ENCODE measurements at places on chromosomes 2 and 18.
A peak's percentile ranks its signal among the peaks of the same experiment; 100 is the strongest.

- no peak for DNase-seq
These were observed 23.5 kb downstream of the CYRIA start for GRCh38 chr2:16642088-16642487.

DNA sequence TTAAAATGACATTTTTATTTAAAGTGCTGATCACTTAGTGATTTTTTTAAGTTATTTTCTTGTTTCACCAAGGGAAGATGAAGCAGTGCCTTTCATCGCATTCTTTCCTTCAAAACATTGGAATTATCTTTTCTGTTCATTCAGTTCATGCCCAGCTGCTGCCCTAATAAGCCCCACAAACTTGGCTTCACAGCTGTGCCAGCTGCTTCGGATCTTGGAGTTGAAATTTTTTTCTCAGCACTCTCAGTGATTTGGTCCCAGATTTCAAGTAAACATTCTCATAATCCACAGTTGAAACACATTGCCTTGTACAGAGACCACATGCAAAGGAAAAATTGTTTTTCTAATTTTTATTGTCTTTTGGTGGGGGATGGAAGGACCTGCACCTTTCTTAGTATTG is 353.3 kb upstream of the LRP1B start:
- DNase-seq: no peak

GRCh38 chr2:197254776-197255530 is 55.6 kb downstream of the ANKRD44 start:
- DNase-seq: no peak

GRCh38 chr2:32887125-32887524 is 59.6 kb upstream of the LTBP1 start:
- no peak for DNase-seq

DNA sequence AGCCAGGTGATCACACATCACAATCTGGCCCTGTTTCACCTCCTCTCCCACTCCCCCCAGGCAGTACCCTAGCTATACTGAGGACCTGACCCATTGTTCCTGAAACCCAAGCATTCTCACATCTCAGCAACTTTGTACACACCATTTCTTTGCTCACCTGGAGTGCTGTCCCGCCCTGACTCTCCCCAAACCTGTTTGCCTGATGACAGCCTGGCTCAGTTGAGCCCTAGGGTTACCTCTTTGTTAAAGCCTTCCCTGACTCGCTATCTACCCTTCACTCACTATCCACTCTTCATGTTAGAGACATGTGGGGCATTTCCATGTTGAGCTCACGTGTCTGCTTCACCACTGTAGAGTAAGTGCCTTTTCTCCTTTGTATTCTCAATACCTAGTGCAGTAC is 49.1 kb downstream of the GREB1L start:
- no peak for DNase-seq

DNA sequence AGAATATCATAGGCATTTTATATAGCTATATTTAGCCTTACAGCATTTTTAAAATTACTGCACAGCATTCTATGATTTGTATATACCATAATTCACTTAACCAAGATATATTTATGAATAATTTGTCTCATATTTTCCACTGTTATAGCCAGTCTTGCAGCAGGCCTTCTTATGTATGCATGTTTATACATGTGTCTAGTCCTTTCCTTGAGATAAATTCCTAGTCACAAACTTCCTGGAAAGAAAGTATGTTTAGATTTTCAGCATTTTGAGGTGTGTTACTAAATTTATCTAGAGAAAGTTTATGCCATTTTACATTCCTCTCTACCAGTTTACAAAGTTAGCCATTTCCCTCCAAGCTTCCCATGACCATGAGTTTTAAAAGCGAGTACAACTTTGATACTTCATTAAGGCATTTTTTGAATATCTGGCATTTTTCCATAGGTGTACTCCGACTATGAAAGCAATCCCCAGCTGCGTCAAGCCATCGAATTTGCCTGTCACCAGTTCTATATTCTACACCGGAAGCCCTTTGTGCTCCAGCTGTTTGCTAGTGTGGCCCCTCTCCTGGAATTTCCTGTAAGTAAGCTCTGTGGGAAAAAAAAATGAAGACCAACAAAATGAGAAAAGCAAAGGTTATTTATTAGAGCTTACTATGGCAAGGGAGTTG is 59.4 kb upstream of the RPE start:
- DNase-seq: no peak

DNA sequence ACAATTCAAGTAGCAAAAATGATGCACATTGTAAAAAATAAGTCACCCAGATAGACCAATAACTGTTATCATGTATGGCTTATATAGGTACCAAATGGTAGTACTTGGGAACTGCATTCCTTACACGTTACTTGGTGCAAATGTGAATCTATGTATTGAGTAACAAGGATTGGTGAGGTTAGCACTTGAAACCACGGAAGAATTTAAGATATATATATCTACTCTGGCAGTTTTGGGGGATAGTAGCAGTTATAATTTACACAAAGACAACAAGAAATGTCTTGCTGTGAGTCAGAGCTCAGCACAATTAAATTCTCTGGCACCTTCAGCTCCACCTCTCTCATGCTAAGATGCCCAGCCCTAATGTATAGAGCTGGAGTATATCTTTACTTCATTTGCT is 359.4 kb upstream of the RAB12 start:
- no peak for DNase-seq

DNA sequence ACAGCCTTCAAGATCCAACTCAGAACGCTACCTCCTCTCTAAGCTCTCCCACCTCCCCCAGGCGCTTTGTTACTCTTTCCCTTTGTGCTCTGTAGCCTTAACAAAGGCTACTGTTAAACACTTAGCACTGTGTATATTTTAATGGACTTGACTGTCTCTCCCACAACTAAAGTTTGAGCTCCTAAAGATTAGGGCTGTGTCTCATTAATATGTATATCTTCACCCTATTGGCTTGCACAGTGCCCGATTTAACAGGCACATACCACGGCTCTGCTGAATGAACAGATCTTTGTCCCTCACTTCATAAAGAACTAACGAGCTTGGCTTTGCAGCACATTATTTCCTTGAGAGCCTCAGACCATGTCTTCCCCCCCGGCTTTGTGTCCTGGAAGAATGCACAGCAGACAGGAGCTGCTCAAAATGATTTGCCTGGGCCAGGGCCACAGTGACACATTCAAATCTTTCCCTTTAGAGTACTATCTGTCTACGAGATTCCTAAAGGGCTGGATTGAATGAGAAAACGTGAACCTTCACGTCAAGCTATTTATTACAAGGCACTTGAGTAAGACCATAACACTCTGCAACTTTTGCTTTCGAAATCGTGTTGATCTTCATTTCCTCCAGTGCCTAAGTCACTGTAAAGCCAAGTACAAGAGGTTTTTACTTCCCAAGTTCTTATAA is 22.1 kb downstream of the ABHD3 start:
- DNase-seq: no peak

DNA sequence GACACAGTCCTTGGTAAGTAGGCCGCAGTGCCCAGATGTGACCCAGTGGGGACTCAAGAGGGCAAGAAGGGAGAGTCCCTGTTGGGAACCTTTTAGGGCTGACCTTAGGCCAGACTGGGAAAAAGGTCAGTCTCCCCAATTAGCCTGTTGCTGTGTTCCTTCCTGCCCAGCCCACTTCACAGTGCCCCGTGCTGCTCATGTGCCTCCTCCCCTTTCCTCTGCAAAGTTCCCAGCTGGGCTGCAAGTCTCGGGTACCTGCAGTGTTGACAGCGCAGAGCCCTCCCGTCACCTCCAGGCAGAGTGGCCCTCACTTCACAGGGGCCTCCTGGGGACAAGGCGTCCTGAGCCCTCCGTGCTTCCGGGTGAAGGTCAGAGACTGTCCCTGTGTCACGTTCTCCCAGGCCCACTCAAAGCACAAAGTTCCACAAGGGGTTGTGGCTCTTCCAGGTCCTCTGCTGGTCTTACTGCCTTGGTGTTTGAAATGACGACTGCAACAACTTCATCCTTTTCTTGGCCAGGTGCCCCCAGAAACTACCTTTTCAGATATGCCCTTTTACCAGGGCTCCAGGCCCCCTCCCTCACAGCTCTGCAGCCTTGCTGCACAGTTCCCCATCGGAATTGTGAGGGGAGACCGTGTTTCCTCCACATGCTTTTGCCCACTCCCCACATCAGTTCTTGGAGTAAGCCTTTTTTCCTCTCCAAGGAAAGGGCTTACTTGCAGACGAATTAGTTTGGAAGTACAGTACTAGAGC is 225.8 kb downstream of the ALPK2 start:
- no peak for DNase-seq

DNA sequence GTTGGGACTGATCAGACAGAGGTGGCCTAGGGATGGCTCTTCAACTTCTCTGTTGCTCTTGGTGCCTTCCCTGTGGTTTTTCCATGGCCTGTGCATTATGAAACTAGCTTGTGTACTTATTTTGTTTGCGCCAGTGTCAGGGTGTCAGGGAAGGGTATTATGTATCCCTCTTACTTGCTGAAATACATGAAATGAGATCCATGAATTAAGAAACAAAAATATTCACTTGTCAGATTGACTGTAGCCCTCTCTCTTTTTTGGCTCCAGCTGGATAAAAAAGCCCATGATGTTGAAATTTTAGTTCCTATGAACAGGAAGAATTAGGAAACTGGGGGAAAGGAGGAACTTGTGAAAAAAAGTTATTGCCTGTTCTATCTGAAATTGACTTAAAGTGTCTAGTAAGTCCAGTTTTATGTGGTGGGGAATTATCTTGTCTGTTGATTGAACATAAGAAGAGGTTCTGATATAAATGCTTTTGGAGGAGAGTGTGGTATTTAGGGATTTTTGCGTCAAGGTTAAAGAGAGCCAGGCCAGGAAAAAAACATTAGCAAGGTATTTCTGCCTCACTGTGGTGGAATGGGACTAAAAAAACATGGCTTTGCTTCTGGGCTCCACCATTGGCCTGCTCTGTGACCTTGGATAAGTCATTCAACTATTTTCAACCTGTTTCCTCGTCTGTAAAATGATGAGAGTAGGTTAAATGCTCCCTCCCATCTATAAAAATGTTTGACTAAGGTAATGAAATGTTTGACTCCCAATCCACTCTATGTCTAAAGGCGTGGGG is 12.0 kb downstream of the UGP2 start:
- DNase-seq: no peak

GRCh38 chr2:226793646-226794045 is 6.0 kb downstream of the IRS1 start:
- no peak for DNase-seq

GRCh38 chr2:109538546-109538945 is 75.2 kb downstream of the SEPTIN10 start:
- DNase-seq: no peak

GRCh38 chr18:55634545-55634944 is 46.6 kb upstream of the TCF4 start:
- DNase-seq: no peak

DNA sequence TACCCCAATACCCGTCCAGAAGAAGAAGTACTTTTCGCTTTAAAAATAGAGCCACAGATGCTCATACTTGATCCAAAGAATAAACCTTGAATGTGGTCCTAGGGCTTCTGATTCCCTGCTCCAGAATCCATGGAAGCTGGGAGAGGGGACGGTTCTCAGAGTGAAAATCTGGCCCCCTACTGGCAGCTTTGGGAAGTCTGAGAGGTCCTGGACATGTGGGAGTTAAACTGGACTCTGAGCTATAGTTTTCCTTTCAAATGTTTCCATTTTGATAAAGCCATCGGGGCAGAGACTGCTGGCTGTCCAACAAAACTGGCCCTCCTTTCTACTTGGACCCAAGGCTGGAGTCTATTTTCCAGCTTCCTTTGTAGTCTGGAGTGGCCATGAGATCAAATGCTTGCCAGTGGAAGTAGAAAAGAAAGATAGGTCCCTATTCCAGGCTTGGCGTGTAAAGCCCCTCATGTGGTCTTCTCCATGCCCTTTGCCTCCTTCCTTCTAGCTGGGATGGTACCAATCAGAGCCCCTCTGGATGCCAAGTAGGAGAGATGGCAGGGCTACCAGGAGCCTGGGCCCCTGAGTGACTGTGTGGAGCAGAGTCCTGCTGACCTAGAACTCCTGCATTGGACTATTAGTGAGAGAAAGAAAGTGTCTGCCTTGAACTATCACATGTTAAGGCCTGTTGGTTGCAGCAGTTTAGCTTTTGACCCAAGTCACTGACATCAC is 37.7 kb upstream of the TBC1D8 start:
- no peak for DNase-seq

- DNase-seq: no peak
These were observed 21.4 kb downstream of the FTCDNL1 start for GRCh38 chr2:199829628-199830027.

DNA sequence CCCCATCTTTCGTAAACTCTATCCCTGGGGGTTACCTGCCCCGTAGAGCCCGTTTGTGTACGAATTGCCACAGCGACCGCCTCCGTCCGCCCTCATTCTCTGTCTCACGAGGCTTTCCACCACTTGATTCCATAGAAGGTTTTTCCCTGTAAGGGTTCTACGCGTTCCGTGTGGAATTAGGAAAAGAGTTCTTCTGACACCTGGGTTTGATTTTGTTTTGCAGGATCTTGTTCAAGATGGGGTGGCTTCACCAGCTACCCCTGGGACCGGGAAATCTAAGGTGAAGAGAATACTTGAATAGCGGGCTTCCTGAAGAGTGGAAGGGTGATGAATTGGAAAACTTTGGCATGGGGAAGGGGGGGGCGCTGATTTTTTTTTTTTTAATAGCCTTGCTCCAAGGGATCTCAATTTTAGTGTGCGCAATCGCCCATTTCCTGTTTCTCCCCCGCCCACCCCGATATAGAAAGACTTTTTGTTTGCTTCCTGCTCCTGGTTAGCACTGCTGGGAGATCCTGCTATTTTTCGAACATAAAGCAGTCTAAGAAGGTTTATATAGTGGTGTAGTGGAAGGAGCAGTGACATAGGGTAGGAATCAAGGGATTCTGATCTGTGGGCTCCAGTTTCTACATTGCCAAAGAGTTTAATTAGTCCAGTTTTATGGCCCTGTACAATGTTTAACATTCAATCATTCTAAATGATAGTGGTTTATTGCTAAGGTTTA is 564 bp downstream of the GCC2 start:
- DNase-seq: peak; percentile 10

DNA sequence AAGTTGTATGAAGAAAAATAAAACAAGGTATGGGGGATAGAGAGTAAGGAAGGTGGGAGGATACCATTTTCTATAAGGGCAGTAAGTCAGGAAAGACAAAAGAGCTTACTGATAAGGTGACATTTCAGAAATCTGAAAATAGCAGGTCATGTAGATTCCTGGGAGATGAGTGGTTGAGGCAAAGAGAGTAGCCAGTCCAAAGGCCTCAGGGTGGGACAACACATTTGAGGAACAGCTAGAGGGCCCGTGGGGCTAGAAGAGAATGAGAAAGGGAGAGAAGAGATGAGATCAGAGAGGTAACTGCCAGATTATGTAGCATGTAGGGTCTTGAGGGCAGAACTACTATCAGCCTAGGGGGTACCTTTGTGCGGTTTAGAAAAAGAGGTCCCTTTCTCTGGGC is 2.9 kb downstream of the CLHC1 start:
- no peak for DNase-seq

DNA sequence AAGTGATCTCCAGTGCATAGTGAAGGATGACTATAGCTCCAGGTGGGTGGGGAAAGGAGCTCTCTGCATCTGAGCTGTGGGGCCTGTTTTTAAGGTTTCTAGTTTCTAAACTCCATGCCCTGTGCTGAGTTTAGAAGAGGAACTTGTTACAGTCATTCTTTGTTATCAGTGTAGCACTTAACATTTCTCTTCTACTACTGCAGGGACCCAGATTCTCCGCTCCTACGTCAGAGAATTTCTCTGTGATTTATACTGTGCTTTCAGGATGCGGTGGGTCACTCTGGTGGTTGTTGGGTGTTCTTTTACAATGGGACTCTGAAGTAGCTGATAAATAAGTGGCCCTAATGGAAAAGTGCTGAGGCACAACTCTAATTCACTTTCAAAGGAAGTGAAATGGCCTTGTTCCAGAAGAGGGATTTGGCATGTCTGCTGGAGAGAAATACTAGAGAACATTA is 122.0 kb downstream of the WDSUB1 start:
- no peak for DNase-seq
